Esophagus squamous epithelium (tissue), 5 donors: ENCODE measurements at places on chromosomes 5 and 9.
A peak's percentile ranks its signal among the peaks of the same experiment; 100 is the strongest.

DNA sequence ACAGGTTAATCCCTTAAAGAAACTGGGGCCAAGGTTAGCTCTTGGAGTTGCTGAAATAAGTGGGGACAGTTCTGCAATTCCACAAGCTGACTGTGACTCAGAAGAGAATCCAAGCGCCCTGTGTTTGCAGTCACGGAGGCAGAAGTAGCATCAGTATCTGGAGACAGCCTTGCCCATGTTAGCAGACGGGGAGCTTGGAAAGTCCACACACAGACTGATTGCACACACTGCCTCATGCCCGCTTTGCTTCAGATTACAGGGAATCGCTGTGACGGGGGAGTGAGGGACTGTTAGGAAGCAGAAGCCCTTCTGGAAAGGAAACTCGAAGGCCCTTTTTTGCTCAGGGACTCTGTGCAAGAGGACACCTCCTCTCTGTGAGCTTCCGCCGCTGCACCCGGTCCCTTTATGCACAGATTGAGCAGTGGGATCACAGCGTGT is 30.9 kb upstream of the PPP1R26 start:
- H3K36me3 ChIP-seq, result no peaks in the 10 kb centered on the region
- peaks cover 51% of the 10 kb centered on the region for H3K27me3 ChIP-seq
- H3K27ac ChIP-seq, result no peak overlapping the region
- H3K4me1 ChIP-seq, result no peaks in the 10 kb centered on the region
- no peak overlapping the region for H3K4me3 ChIP-seq
- DNase-seq, result no peak

DNA sequence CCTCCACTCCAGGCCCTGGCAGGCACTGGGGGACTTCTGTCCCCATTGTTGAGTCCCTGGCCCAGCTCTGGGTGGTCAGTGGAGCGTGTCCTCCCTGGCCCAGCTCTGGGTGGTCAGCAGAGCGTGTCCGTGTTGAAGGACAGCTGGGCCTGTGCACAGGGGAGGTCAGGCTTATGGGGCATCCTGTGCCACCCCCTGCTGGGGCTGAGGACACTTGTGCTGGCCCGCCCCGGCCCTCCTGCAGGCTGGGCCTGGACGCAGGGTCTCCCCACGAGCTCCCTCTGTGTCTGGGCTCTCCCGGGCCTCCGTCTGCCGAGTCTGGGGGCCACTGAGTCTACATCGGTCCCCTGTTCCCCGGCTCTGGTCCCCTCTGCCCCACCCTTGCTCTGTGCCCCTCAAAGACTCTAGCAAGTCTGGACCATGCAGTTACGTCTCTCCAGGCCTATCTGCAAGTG is 11.5 kb upstream of the CLIC3 start:
- DNase-seq, result no peak
- H3K27me3 ChIP-seq, result no peaks in the 10 kb centered on the region
- H3K4me1 ChIP-seq, result no peaks in the 10 kb centered on the region
- H3K27ac ChIP-seq, result no peak overlapping the region
- no peaks in the 10 kb centered on the region for H3K36me3 ChIP-seq

- H3K27me3 ChIP-seq, result no peaks in the 10 kb centered on the region
- no peak overlapping the region for H3K27ac ChIP-seq
- H3K36me3 ChIP-seq, result no peaks in the 10 kb centered on the region
- no peak for DNase-seq
- H3K4me3 ChIP-seq, result no peak overlapping the region
- H3K4me1 ChIP-seq, result no peaks in the 10 kb centered on the region
Observed at GRCh38 chr9:131927091-131927490, 152.6 kb downstream of the MED27 start.

DNA sequence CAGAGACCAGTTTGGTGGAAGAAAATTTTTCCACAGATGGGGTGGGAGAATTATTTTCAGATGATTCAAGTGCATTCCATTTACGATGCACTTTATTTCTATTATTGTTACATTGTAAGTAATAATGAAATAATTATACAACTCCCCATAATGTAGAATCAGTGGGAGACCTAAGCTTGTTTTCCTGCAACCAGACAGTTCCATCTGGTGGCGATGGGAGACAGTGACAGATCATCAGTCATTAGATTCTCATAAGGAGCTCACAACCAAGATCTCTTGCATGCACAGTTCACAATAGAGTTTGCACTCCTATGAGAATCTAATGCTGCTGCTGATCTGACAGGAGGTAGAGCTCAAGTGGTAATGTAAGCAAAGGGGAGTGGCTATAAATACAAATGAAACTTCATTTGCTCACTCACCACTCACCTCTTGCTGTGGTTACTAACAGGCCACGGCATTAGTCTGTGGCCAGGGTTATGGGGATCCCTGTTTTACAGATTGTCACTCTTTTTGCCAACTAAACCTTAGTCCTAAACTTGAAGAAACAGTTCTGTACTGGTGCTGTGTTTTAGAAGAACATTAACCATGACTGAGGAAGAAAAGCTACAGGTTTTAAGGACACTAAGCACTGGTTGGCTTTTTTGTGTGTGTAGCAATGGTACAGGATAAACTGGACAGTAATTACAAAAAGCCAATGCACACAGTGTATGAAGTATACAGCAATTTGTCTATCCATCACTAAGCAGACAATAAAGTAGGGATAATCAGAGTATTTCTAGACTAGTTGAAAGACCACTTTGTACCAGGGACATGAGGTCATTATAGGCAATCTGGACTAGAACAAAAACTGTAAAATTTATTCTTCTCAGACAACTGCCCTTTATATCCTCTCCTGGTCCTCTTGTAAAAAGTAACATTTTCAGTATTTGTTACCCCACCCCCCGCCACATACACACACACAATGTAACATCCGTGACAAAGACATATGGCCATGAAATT is 9.9 kb downstream of the TMEM232 start:
- H3K27ac ChIP-seq, result no peak overlapping the region
- H3K27me3 ChIP-seq, result no peaks in the 10 kb centered on the region
- no peak for DNase-seq
- no peaks in the 10 kb centered on the region for H3K36me3 ChIP-seq

DNA sequence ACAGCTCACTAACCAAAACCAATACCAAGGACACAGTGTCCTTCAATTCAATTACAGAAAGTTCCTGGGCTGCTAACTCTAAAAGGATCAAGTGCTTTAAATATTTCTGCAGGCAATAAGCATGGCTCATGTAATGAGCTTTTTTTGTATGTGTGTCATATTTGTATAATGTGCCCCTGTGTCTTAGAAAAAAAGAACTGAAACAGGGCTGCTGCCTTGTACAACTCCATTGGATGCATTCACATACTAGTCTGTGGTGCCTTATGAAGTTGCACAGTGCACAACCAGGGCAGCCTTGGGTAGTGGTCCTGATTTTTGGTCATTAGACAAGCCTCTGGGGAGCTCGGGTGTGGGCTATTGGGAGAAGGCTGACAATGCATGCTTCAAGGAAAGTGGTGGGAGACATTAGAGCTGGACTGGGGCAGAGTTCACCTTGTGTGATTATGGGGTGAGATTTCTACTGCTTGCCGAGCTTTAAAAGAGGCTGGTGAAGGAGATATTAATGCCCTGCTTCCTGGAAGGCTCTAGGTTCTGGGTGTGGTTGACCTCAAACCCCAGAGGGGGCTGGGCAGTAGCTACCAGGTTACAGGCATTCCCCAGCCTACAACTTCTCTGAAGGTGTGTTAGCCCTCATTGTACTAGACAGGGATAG is 3.6 kb upstream of the CPEB4 start:
- no peaks in the 10 kb centered on the region for H3K36me3 ChIP-seq
- DNase-seq, result no peak
- H3K27ac ChIP-seq, result peak overlapping the region; percentile 77

DNA sequence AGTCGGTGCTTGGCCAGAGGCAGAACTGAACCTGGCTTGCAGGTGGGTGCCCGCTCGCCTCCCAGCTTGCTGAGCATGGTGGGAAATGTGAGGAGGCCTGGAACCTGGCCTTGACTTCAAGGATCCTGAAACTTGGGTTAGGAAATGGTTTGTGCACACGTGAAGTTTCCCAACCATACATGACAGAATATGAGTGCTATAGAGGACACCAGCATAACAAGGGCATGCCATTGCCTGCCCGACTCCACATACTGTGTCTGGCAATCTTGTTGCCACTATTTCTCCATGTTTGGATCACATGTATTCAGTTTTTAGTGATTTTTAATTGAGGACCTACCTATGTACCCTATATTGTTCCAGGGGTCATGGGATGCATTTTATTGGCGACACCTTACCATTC is 177.6 kb upstream of the ANKRD55 start:
- DNase-seq, result no peak
- H3K4me1 ChIP-seq, result peaks cover 21% of the 10 kb centered on the region
- no peak overlapping the region for H3K27ac ChIP-seq
